NCI-H2029 treated with DMSO at 0.1 percent for 48 hours (cell line): ENCODE measurements at places on chromosomes 11 and 22.

- no peak for DNase-seq
Observed at GRCh38 chr11:106281455-106282173, 204.2 kb downstream of the AASDHPPT start.

DNA sequence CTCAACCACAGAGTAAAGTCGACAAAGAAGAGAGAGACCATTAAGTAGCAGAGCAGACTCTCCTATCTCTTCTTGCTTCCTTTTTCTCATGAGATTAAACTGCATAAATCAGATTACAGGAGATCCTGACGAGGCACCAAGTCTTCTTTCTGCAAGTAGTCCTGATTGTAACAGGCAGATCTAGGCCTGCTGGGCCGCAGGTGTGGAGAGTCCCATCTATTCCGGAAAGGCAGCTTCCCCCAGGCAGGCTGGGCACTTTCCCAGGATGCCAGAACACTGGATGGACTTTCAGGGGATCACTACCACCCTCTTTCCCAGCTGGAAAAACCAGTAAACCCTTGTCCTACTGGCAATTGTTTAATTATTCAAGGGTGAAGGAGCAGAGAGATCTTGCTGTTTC, 173.0 kb upstream of the CADM1 start:
- DNase-seq = no peak

GRCh38 chr11:4087551-4087950, 7.0 kb upstream of the RRM1 start:
- DNase-seq = no peak

- DNase-seq = no peak
Observed at GRCh38 chr11:69582756-69583467, 58.0 kb upstream of the CCND1 start.
